EH (cell line): ENCODE measurements at places on chromosomes 5 and 9.

DNA sequence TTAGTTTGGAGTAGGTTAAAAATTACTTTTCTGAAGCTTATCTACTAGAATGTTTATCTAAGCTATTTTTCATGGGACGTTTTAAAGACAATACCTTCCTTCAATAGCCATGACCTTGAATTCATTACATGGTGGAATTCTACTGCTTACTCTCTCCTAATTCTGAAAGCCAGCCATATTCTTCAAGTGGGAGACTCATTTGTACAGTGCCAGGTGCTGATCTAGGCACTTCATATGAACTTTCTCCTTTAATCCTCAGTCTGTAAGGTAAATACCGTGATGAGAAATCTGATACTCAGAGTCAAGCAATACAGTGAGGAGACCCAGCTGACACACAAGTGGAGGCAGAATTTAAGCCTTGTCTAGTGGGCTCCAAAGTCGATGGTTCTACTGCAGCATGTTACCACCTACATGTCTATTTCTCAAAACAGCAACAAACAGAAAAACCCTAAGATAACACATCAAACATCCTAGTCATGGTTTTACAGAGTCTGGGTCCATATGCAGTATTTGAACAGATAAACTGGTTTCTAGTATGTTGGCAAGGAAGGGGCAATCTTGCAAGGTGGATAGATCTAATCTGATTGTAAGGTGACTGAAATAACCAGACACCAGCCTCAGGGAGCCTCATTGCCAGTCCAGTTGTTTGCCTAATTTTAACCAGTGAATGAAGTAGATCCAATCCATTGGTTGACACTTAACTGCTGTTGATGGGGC lies 243.7 kb downstream of the PIK3R1 start:
- no peak for DNase-seq

DNA sequence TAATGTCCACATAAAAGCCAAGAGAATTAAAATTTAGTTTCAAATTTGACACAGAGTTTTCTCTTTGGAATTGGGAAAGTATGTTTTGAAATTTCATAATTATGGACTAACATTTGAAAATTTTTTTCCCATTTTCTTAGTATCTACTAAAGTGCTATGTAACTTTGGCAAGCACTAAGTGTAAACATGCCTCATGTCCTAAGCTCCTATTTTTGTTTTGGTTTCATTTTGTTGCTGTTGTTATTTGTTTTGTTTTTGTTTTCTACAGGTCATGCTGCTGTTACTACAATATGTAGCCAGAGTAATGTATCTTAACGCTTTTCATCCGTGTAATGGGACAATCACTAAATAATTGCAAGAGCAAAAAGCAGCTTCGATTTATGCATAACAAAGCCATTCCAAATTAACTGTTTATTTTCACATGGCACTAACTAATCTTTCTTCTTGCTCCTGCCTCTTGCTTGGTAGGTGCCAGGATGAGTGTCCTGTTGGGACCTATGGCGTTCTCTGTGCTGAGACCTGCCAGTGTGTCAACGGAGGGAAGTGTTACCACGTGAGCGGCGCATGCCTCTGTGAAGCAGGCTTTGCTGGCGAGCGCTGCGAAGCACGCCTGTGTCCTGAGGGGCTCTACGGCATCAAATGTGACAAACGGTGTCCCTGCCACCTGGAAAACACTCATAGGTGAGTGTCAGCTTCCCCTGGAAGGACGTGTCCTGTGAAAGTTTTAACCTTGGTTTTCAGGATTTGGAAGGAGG lies 107.3 kb upstream of the PRRC1 start:
- no peak for DNase-seq

DNA sequence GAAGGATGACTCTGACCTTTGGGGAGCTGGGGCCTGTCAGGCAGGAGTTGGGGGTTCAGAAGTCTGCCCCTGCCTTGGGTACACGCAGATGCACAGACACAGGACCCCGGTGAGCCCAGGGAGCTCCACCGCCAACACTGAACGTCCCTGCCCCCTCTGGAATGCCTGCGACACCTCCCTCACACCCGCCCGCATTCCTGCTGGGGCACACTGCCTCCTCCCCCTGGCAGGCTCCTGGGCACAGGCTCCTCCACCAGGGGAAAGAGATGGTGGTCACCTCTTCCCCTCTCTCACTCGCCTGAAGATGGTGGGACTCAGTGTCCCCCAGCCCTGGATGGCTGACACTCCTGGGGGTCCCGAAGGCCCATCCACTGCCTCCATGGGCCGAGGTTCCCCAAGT lies 12.0 kb downstream of the CRB2 start:
- no peak for DNase-seq

GRCh38 chr9:113999256-114000062 lies 78.6 kb downstream of the AMBP start:
- DNase-seq = no peak

DNA sequence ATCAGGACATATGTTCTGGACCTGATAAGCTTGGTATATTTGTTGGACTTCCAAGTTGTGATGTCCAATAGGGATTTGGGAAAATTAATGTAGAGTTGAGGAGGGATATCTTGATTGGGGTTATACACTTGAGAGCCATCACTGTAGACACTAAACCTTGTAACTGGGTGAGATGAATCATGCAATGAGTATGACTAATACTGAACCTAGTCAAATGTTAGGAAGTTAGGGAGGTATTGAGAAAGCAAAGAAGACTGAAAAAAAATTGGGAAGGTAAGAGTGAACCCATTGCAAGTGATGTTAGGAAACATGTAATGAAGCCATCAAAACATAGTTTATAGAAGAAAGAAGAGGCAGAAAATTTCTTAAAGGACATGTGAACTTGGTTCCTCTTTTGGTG lies 668.4 kb upstream of the CDH9 start:
- DNase-seq = no peak
